Activated T-helper 1 cell treated with anti-CD3 and anti-CD28 coated beads, Interleukin-2, amount 50 U/mL, for 16 hours (primary cell): ENCODE measurements at places on chromosomes 3 and 15.

GRCh38 chr3:14640157-14640562 is 11.4 kb upstream of the CCDC174 start:
- DNase-seq, result no peak

DNA sequence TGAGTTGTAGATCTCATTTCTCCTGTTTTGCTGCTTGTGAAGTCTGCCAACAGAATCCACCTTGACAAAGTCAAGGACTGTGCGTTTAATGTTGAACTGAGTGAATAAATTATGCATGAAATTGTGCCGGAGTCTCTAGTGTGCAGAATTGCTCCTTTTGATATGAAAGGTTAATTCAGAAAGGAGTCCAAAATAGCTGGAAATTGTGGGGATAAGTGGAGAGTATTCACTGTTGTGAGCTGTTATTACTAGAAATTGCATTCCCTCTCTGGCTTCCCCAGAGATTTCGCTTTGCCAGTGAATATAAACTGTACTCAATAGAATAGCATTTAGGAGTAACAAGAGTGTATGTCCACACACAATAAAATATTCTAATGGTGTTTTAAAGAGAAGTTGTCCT is 43.1 kb downstream of the SAMMSON start:
- no peak for DNase-seq

DNA sequence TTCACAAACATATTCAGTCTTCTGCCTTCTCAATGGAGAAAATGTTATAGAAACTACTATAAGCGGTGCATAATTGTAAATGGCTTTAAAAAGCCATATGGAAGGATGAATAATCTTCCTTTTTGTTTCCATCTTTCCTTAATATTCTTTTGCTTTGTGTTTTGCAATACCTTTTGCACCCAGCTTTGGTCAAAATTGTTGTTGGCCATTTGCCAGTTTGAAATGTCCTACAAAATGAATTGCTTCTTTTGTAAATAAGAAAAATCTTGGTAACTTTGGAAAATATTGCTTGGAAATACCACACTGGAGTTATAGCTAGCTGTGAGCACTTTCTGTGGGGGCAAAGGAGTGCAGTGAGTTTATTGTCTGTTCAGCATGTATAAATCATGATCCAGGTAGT is 93.5 kb upstream of the NR2F2 start:
- no peak for DNase-seq

GRCh38 chr3:117990627-117991026 is 1044.0 kb downstream of the IGSF11 start:
- DNase-seq, result no peak

GRCh38 chr15:51992953-51993352 is 21.4 kb upstream of the LEO1 start:
- no peak for DNase-seq

GRCh38 chr3:82474711-82475110 is 713.3 kb upstream of the GBE1 start:
- DNase-seq, result no peak

- no peak for DNase-seq
These were observed 191.5 kb downstream of the TNIK start for GRCh38 chr3:171268677-171269076.

DNA sequence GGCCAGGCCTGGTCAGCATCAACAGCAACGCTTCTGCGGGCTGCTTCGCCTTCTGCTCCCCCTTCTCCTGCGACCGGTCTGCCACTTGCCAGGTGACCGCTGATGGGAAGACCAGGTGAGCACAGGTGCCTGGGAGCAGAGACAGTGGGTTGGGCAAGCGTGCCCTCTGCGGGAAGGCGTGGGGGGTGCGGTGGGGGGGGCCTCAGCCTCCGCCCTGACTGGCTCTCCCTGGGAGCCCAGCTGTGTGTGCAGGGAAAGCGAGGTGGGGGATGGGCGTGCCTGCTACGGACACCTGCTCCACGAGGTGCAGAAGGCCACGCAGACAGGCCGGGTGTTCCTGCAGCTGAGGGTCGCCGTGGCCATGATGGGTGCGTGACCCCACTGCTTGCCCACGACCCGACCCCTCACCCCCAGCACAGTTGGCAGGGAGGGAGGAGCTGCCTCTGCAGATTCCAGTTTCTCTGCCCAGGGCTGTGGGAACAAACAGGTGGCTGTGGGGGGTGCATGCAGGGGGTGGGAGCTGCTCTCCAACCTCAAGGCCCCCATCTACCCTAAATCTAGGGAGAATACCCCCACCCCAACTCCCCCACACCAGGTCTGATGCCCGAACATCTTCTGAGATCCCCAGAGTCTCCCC is 8.8 kb downstream of the STAB1 start:
- DNase-seq, result no peak

GRCh38 chr15:100279849-100280248 is 61.9 kb downstream of the ADAMTS17 start:
- no peak for DNase-seq

DNA sequence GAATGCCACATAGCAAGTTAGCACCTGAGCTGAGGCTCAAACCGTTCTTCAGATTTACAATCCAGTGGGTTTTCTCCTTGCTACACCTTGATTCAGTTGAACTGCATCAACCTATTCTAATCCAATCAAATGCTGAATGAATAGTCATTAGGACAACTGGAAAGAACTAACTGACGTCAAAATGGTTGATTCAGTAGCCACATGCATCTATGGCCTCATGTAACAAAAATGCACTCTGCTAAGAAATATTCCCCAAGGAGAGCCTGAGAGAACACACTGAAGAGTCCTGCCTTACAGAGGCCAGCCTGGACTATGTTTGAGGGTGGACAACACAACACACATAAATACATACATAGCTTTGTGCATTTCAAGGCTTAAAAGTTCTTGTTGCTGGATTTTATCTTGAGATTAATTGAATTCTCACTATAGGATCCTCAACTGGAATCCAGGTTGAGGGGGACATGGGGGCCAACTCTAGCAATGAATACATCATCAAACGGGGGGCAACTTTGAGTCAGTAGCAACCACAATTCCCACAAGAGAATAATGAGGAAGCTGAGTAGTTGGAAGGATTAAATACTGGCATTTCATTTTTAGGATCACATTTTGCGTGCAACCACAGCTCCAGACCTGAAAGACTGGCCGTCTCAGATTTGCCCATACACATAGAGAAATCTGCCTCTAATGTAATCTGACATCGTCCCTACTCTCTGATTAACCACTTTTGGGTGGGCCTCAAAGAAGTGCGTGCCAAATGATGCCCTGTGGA is 280.2 kb upstream of the ICE2 start:
- no peak for DNase-seq

DNA sequence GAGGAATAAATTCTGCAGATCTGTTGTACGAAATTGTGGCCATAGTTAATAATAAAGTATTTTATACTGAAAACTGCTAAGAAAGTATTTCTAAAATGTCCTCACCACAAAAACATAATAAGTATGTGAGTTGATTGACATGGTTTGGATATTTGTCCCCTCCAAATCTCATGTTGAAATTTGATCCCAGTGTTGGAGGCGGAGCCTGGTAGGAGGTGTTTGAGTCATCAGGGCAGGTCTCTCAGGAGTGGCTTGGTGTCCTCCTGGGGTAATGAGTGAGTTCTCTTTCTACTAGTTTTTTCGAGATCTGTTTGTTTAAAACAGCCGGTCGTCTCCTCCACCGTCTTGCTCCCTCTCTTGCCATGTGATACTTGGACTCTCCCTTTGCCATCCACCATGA is 424.1 kb upstream of the KCNMB2 start:
- DNase-seq, result no peak

DNA sequence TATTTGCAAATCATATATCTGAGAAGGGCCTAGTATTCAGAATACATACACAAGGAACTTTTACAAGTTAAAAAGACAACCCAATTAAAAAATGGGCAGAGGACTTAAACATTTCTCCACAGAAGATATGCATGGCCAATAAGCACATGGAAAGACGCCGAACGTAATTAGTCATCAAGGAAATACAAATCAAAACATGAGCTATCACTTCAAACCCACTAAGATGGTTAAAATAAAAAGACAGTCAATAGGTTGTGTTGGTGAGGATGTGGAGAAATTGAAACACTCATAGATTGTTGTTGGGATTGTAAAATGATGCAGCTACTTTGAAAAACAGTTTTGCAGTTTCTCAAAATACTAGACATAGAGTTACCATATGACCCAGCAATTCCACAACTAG is 61.2 kb upstream of the NEO1 start:
- DNase-seq, result no peak

DNA sequence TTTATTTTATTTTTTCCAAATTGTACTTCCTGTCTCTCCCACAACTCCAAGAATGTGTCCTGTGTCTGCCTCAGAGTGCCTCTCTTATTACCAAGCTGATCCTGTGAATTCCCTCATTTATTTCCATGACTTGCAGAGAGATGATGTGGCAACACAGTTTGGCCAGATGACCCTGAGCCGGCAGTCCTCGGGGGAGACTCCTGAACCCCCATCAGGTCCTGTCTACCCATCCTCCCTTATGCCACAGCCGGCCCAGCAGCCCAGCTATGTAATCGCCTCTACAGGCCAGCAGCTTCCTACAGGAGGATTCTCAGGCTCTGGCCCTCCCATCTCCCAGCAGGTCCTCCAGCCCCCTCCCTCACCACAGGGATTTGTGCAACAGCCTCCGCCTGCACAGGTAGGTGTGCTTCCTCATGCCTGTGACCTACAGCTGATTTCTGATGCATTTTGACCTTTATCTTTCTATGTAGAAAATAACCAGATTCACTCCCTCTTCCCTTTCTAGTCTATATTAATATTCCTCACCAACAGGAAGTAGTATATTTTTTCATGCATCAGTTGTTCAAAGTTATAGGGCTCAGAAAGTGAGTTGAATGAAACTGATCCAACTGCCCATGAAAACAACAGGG is 100.0 kb downstream of the ARPP21 start:
- no peak for DNase-seq

DNA sequence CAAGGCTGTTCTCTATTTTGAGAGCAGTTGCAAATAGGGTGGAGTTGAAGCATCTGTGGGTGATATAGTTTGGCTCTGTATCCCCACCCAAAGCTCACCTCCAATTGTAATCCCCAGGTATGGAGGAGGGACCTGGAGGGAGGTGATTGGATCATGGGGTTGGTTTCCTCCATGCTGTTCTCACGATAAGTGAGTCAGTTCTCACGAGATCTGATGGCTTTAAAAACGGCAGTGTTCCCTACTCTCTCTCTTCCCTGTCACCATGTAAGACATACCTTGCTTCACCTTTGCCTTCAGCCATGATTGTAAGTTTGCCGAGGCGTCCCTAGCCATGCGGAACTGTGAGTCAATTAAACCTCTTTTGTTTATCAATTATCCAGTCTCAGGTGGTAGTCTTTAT is 21.0 kb downstream of the CHST2 start:
- DNase-seq, result no peak

GRCh38 chr3:49124991-49125670 is 4.5 kb upstream of the USP19 start:
- no peak for DNase-seq

DNA sequence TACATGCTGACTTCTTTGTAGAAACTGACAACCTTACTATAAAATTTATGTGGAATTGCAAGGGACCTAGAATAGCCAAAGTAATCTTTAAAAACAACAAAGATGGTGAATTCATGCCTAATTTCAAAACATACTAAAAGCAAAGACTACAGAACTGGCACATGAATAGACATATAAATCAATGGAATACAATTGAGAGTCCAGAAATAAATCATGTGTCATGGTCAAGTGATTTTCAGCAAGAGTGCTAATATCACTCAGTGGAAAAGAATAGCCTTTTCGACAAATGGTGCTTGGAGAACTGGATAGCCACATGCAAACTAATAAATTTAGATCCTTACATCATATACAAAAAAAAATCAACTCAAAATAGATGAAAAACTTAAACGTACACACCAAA is 8.7 kb downstream of the IMPG2 start:
- no peak for DNase-seq

DNA sequence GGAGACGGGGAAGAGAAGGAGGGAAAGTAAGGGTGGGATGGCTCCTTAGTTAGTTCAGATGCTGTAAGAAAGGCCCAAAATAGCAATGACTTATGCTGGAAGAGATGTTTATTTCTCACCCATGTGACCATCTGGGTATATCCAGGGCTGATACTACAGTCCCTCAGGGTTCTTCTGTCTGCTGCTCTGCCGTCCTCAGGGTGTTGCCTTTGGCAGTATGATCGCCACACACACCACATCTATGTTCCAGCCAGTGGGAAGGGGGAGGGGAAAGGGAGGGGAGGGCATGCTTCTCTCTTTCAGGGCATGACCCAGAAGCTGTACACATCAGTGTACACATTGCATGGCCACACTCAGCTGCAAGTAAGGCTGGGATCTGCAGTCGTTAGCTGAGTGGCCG is 10.2 kb downstream of the CD276 start:
- no peak for DNase-seq

DNA sequence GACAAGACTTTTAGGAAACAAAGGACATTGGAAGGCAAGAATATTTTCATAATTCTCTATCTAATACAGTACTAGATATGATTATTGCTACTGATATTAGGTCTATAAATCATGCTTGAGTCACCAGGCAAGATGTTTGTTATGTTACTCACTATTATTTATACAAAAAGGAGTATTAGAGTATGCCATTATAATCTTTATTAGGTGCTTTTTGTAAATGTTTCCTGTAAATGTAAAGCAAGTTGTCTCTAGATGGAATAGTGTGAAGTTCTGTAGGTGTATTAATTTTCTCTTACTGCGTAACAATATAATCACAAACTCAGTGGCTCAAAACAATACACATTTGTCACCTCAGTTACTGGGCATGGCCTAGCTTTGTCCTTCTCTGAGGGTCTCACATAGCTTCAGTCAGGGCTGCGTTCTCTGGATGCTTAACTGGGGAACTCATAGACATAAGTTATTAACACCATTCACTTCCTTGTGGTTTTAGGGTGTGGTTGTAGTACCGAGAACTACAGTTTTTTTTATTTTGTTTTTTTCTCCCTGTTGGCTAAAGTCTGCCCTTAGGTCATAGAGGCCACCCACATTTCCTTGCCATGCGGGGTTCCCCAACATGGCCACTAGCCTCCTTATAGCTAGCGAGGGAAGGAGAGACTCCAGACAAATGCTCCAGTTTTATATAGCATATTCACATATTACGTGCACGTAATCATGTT is 20.3 kb upstream of the MAP3K13 start:
- DNase-seq, result no peak

DNA sequence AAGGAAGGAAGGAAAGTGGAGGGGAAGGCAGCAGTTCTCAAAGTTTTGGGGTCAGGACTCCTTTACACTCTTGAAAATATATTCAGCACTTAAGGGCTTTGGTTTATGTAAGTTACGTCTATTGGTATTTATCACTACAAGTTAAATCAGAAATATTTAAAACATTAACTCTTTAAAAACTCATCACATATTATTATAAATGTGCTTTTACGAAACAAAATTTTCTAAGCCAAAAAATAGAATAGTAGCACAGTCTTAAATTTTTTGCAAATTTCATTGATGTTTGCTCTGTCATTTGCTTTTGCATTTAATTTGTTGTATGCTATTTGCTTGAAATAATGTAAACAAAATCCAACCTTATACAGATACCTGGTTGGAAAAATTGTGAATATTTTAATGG is 7.5 kb downstream of the UBE2Q2 start:
- no peak for DNase-seq

GRCh38 chr3:146914409-146914808 is 309.3 kb upstream of the PLSCR5 start:
- DNase-seq, result no peak

GRCh38 chr15:39885099-39885777 is 34.8 kb downstream of the GPR176 start:
- DNase-seq, result no peak
